ENCODE measurements at places on chromosomes 2 and 18.

GRCh38 chr2:35298493-35298892, 1057.1 kb upstream of the CRIM1 start:
- no peak for DNase-seq

DNA sequence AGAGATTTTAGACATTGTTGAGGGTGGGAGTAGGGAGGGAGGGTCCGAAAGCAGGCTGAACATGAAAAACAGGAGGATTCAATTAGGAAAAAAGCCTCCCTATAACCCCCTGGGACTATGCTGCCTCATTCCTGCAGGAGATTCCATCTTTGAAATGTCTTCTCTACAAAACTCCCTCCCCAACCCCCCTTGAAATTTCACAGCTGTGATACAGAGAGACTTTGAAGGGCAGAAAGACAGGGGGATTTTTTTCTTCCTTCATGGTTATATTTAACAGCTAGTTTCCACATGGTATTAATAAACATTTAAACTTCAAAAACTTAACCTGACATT, 57.6 kb downstream of the TRIB2 start:
- peak; percentile 30 for DNase-seq

DNA sequence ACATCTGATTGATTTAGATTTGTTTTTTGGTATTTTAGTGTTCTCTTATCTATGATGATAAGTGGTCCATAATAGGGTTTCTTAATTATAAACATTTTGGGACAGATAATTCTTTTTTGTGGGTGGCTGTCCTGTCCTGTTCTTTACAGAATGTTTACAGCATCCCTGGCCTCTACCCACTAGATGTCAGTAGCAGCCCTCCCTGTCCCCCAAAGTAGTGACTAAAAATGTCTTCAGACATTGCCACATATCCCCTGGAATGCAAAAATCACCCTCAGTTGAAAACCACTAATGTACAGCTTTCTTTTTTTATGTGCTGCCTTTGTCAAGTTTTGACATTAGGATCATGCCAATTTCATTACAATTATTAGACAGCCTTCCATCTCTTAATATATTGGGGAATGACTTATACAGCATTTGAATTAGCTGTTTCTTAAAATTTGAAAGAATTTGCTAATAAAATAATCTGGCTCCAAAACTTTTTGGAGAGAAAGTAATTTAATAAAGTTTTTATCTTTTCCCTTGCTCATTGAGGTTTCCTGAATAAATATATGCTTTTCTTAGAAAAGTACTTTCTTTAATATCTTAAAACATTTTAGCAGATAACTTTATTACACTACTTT, 19.5 kb downstream of the WIPF1 start:
- no peak for DNase-seq

DNA sequence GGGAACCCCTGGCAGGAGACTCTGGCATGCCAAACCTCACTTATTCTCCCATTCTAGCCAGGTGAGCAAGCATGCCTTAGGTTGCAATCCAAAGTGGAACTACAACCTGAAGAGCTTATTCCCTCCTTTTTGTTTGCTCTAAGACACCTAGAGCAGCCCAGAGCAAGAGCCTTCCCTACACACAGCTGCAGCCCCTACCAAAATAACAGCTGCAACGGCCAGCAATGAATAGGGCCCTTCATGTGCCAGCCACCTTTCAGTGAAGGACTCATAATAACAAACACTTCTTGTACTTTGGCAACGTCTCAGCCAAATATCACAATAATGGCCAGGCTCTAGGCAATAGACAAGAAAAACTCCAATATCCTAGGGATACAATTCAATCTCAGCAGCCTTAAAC, 178.7 kb downstream of the ALK start:
- no peak for DNase-seq

- DNase-seq = no peak
These were observed 97.2 kb downstream of the INSIG2 start for GRCh38 chr2:118185210-118186109.

DNA sequence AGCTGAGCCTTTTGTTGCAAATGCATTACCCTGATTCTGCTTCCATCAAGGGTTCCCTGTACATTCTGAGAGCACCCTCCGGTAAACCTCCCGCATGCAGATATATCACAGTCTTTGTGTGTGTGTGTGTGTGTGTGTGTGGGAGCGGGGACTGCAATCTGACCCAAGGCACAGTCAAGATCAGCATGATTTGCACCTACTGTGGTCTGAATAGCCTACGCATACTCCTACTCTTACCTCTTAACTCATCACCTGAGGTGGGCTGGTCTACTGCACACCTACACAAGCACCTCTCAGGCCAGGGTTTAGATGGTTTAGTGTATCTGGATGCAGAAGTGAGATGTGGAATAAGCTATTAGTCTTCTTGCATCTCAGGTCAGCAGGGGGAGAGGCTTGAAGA, 174.6 kb downstream of the FSHR start:
- DNase-seq = no peak

GRCh38 chr2:100013892-100014677, 128.3 kb downstream of the AFF3 start:
- no peak for DNase-seq

GRCh38 chr2:162153608-162154224, 1.7 kb upstream of the GCG start:
- peak; percentile 51 for DNase-seq

DNA sequence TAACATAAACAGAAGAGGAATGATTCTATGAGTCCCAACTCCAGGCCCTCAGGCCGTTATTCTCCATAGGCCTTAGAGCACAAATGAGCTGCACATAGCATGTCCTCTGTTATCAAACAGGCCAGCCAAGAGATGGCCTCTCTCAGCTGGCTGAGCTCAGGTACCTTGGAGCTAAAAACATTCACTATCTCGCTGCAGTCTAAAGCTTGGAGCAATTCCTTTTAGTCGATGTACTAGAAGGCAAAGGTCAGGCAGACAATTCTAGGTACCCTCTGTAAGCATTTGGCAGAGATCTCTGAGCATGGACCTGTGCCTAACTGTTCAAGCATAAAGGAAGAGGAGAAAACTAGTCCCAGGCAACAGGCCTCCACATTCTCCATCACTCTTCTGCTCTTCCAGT, 38.0 kb upstream of the ATL2 start:
- DNase-seq = no peak

GRCh38 chr2:234825616-234826015, 126.2 kb upstream of the SH3BP4 start:
- DNase-seq = no peak

DNA sequence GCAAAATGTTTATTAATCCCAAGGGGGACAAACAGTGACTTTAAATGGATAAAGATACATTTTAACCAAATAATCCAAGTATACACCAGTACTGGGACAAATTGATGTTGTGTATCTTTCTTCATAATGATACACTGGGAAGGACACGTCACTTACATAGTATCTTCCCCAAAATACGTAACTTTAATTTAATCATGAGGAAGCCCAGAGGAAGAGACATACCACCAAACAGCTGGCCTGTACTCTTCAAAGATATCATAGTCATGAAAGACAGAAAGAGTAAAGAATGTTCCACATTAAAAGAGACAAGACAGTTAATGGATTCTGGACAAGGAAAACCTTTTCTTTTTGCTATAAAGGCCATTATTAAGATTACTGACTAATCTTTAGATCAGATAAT, 37.1 kb downstream of the AGFG1 start:
- no peak for DNase-seq

- no peak for DNase-seq
These were observed 304.2 kb upstream of the MC4R start for GRCh38 chr18:60676815-60677214.

DNA sequence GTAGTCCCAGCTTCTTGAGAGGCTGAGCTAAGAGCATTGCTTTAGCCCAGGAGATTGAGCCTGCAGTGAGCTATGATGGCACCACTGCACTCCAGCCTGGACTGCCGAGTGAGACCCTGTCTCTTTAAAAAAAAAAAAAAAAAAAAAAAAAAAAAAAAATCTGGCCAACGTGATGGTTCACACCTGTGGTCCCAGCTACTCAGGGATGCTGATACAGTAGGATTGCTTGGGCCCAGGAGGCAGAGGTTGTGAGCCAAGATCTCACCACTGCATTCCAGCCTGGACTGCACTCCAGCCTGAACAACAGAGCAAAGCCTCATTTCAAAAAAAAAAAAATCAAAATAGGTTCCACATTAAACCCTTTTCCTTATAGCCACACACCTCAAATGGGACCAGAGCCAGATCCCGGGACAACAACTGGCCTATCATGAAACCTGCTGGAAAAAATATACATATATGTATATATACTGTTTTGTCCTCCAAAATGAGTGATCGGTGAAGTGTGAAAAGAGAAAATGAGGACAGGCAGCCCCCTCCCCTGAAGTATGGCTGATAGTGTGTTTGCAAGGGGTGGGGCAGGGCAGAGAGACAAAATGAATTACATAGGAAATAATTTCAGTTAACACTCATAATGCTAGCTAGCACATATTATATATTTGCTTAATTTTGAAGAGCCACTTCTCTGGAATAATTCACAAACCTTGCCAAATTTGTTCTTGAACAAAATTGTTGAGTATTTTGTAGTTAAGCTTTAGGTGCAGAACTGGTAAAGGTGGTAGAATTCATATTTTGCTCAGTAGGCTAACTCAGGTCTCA, 22.9 kb downstream of the MAPRE2 start:
- no peak for DNase-seq

All from SK-N-MC (cell line).